Hematopoietic multipotent progenitor cell treated with erythropoietin and hydrocortisone succinate and interleukin-3 and kit ligand, for 15 days (in vitro differentiated cells): ENCODE measurements at places on chromosomes 7 and 10.

GRCh38 chr10:79400146-79401004 is 45.0 kb downstream of the ZCCHC24 start:
- peak; percentile 54 for DNase-seq

DNA sequence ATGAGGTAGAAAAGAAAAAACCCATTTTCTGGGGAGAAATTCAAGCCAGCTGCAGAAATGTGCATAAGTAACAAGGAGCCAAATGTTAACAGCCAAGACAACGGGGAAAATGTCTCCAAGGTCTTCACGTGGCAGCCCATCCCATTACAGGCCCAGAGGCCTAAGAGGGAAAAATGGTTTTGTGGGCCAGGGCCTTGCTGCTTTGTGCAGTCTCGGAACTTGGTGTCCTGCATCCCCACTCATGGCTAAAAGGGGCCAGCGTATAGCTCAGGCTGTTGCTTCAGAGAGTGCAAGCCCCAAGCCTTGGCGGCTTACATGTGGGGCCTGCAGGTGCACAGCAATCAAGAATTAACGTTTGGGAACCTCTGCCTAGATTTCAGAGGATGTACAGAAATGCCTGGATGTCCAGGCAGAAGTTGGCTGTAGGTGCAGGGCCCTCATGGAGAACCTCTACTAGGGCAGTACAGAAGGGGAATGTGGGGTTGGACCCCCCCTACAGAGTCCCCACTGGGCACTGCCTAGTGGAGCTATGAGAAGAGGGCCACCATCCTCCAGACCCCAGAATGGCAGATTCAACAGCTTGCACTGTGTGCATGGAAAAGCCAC is 9.0 kb downstream of the ORC5 start:
- no peak for DNase-seq

- no peak for DNase-seq
These were observed 174.7 kb downstream of the GATA3 start for GRCh38 chr10:8229153-8229552.

DNA sequence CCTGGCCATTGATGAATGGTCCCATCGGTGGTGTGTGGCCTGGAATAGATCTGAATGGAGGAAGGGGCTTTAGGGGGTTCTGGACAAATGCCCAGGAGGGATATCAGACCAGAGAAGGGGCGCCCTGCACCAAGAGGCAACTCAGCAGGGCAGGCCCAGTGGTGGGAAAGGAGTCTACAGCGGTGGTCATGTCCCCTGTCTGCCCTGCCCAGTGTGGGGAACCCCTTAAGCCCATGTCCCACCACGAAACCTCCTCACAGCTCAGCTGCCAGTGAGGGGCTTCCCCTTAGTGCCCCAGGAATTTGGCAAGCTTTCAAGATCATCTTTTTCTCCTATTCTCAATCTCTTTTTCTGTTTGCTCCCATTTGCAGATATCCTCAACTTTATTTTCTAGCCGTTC is 14.1 kb upstream of the CCSER2 start:
- no peak for DNase-seq

- no peak for DNase-seq
These were observed 116.8 kb upstream of the SH2B2 start for GRCh38 chr7:102169651-102170392.

DNA sequence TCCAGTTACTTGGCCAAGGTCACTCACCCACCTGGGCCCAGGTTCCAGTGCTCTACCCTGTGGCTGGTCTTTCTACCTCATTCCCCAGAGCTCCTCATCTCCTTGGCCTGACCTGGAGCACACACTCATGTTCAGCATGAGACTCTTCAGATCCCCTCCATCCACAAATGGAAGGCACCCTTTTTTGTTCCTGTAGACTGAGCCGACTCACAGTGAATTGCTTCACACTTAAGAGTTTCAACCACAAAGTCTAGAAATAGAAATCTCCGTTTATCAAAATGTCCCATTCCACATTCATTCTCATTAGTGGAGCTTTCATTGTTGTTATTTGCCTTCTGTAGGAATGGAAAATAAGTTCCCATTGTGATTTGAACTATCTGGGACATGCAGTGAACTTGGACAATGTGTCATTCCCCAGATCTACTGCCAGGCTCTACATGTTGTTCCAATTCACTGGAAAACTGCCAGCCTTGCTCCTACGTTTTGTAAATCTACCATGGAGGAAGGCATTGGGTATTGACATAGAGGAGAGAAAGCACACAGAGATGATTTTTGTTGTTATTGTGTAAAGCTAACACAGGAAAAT is 125.3 kb upstream of the CELF2 start:
- no peak for DNase-seq

- no peak for DNase-seq
These were observed 79.0 kb downstream of the TRIL start for GRCh38 chr7:28879105-28879504.

GRCh38 chr7:2607923-2608904 is 23.6 kb upstream of the TTYH3 start:
- no peak for DNase-seq
